ENCODE measurements at places on chromosomes 11 and 22. TPM values are rescaled to one million over a fixed set of nuclear protein-coding genes. Genes with fewer than 3 reads are reported as not detected.

MICAL2 gene
- 32.5 TPM for polyA plus RNA-seq

KCNE3 gene
- 2.3 TPM for polyA plus RNA-seq

DNA sequence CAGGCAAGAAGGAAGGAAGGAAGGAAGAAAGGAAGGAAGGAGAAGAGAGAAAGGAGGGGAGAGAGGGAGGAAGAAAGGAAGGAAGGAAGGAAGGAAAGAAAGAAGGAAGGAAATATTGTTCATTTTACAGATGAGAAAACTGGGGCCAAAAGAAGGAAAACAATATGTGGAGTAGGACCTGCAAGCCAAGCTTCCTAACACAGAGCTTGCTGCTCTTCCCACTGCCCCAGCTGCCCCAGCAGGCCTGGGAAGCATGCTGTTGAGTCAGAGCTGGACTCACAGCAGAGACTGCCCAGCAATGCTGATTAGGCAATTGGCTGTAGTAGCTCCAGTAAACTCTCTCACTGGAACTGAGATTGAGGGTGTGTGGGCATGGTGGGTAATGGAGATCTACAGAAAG is 42.6 kb upstream of the SMCO4 start:
- DNase-seq: no peak

DNA sequence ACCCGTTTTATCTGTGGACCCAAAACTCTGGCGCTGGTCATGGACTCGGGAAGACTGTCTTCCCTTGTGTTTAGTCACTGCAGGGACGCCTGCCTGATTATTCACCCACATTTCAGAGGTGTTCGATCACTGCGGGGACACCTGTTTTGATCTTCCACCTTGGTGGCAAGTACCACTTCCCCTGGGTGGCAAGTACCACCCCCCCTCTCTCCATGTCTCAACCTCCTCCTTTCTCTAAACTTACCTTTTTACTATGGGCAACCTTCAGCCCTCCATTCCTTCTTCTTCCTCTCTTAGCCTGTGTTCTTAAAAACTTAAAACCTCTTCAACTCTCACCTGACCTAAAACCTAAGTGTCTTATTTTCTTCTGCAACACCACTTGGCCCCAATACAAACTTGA is 1.9 kb upstream of the NDUFC2 start:
- DNase-seq: no peak

- no peak for DNase-seq
These were observed 877.3 kb downstream of the BRD1 start for GRCh38 chr22:48950151-48950915.

GRCh38 chr22:39530116-39530515 is 2.4 kb downstream of the RPS19BP1 start:
- no peak for DNase-seq

DNA sequence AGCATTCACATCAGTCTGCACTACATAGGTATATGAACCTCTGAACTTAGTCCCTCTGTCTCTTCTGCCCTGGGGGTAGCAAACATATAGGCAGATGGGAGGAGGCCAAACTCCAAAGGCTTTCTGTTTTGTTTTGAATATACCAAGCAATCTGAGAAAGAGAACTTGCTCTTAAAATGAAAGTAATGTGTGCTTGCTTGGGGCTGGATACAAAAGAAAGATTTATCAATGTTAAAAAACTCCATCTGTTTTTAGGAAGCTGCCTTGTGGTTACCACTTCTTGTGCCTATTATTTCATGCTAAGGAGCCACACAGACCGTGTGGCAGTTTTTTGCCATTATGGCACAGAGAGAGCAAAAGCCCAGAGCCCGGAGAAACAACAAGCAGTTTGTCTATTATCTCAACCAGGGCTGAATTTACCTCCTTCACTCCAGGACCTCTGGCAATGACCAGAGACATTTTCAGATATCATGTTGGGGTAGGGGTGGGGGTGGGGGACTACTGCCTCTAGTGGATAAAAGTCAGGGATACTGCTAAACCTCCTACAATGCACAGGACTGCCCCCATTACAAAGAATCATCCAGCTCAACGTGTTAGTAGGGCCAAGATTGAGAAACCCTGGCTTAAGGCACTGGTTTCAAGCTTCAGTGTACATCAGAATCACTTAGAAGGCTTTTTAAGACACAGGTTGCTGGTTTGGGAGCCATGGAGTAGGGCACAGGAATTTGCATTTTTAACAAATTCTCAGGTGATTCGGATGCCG is 124.2 kb downstream of the APIP start:
- DNase-seq: no peak

DNA sequence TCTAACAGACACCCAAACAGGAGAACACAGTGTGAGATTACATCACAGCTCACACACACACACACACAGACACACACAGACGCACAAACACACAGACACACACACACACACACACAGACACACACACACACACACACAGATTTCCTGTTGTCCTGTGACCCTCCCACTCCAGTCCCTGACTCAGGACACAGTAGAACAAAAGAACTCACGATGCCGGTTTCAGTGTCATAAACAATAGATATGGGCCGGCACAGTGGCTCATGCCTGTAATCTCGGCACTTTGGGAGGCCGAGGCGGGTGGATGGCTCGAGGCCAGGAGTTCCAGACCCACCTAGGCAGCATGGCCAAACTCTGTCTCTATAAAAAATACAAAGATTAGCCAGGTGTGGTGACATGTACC is 13.8 kb upstream of the KAT5 start:
- DNase-seq: no peak

GSTT2B gene
- polyA plus RNA-seq: 25.4 TPM

GRCh38 chr11:42329929-42330565 is 870.6 kb upstream of the LRRC4C start:
- DNase-seq: no peak

GRCh38 chr22:45429424-45429823 is 15.9 kb downstream of the RIBC2 start:
- DNase-seq: no peak

GRCh38 chr11:35622070-35622469 is 3.8 kb downstream of the FJX1 start:
- no peak for DNase-seq

- no peak for DNase-seq
These were observed 43.8 kb downstream of the CCDC81 start for GRCh38 chr11:86418513-86418912.

- DNase-seq: no peak
These were observed 72.2 kb upstream of the GRK2 start for GRCh38 chr11:67194096-67194495.

GRCh38 chr11:46560300-46560991 is 33.4 kb downstream of the AMBRA1 start:
- no peak for DNase-seq

DNA sequence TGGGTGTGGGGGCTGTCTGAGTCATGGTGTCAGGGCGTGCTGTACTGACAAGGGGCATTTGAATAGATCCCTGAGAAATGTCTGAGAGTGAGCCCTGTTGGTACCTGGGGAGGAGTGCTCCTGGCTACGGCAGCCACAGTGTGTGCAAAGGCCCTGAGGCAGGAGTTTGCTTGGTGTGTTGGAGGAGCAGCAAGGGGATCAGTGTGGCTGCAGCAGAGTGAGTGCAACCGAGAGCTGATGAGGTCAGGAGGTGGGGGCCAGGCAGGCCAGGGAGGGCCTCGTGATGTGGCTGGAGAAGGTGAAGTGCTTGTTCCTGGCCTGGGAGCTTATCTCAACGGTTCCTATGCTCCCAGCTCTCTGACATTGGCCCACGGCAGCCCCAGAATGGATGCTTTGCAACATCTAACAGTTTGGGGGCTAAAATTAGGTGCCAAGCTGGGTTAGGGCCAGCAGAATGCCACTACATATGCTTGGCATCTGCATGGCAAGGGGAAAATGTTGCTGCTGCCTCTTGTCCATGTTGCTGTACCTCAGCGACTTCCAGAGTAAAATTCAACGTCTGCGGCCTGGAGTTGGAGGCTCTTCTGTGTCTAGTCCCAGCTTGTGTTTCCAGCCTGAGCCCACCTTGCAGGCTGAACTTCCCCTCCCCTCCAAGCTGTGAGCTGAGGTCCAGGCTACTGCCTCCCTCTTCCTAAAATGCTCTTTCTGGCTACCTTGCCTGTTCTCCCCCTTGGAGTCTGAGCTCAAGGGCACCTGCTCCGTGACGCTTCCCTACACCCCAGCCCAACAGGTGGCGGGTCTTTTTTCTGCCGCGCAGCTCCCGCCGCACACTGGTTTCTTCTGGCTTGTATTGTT is 48.2 kb upstream of the MYEOV start:
- no peak for DNase-seq

DNA sequence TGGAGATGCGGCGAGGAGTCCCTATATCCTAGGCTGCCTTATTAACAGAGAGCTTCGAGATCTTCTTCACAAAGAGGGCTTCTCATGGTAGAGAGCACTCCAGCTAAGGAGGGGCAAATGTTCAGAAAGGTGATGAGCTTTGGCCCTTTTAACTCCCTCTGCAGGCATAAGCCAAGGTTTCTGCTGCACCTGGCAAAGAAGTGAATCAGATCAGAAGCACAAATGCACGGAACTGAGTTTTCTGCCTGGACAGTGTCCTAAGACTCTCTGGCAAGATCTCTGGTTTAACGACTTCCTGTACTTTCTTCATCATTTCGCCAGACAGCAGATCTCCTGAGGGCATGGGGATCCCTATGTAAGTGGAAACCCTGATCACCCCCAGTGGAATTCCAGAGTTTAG is 37.2 kb downstream of the POU2AF3 start:
- no peak for DNase-seq

HOATZ gene
- polyA plus RNA-seq: not detected

- DNase-seq: no peak
These were observed 31.8 kb downstream of the EIF3M start for GRCh38 chr11:32615422-32615821.

KRTAP5-2 gene
- polyA plus RNA-seq: not detected

GRCh38 chr11:67227726-67228125 is 38.5 kb upstream of the GRK2 start:
- DNase-seq: no peak

DNA sequence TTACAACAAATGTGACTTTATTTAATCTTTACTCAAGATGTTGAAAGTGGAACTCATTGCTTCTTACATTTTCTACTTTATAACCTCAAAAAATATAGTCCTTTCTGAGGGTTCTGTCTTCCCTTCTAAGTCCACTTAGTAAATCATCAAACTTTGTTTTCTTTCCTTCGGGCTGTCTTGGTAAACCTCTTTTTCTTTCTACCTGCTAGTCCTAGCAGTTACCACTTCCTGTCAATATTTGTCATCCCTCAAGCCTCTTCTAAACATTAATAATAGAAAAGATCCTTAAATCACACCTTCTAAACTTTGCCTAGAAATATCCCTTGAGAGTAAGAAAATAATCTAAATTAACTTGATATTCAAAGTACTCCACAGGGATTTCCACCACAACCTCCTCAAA is 580.4 kb downstream of the CNTN5 start:
- DNase-seq: no peak

GRCh38 chr22:28027453-28028448 is 108.7 kb upstream of the PITPNB start:
- DNase-seq: no peak

GRCh38 chr22:38068641-38069371 is 11.6 kb downstream of the PICK1 start:
- no peak for DNase-seq

STIP1 gene
- 55.3 TPM for polyA plus RNA-seq

- no peak for DNase-seq
These were observed at the start of gene SOX10 for GRCh38 chr22:37983860-37984791. Gene SOX10 (minus strand): TSS chr22:37984555. CDS start chr22:37983784, 771 bp downstream.

GRCh38 chr11:117175781-117176180 is 2.8 kb upstream of the SIDT2 start:
- no peak for DNase-seq

- no peak for DNase-seq
These were observed 417 bp downstream of the HNRNPUL2 start for GRCh38 chr11:62726915-62727164.

OR10A2 gene
- polyA plus RNA-seq: not detected

DRD4 gene
- polyA plus RNA-seq: 0.09 TPM

DNA sequence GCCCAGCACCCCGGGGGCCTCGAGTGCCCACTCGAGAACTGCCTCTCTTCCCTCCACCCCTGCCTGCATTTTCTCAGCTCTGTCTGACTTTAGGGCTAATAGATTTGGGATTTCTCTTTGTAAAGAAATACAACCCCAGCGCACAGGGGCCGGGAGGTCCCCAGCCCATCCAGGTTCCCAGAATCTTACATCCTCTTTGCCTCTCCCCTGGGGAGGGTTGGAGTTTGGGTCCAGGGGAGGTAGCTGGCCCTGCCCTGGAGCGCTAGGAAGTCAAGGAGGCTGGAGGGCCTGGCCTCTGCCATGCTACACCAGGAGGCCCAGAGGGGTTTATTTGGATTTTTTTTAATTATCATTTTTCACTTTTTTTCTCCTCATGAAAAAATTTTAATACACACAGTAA is 65.7 kb upstream of the LMO1 start:
- no peak for DNase-seq

- no peak for DNase-seq
These were observed 139.9 kb downstream of the C11orf91 start for GRCh38 chr11:33560729-33561128.

DNA sequence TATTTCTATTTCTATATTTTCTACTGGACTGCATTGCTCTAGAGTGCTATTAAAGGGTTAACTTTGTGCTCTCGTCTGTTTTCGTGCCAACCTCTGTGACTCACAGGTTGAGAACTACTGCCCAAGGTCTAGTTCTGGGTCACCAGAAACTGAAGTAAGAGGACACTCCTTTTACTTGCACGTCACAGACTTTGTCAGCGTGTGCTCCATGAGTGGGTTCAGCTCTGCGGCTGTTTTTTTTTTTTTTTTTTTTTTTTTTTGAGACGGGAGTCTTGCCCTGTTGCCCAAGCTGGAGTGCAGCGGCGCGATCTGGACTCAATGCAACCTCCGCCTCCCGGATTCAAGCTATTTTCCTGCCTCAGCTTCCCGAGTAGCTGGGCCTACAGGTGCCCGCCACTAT is 49.8 kb downstream of the CLMP start:
- DNase-seq: no peak

DNA sequence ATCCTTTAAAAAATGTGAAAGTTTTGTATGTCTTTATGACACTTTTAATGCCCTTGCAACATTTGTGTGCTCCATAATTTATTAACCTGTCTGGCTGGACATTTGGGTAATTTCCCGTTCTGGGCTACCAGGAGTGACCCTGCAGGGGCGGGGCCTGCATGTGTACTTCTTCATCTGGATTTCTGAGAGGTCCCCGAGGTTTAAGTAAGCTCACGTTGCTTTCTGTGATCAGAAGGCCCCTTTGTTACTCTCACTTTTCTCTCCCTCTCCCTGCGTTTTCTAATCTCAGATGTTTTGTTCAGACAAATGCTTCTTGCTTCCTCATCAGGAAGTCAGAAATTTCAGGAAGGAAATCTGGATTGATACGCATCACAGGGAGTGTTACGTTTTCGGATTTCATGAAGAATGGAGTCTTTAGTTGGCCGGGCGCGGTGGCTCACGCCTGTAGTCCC is 78.9 kb upstream of the CRYBB3 start:
- no peak for DNase-seq

DNA sequence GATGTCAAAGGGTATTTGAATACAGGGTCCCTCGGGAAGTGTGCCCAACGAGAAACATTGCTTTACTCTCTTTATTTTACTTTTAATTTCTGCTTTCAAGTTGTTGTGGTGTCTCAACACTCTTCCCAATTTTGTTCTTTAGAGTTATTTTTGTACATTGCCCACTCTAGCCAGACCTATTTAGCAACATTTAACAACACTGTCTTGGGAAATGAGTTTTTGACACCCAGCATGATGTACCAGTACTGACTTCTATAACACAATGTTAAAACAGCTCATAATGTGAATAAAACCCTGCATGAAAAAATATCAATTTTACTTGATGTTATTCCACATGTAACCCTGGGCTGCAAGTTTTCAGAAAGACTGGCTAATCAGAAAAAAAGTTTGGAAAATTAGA is 350.2 kb upstream of the PITPNB start:
- DNase-seq: no peak

Measured in heart right ventricle (tissue), 16 donors.